Non-pigmented ciliary epithelial cell (primary cell): ENCODE measurements at places on chromosomes 7 and 10.

GRCh38 chr7:21193895-21194294, 234.0 kb upstream of the SP4 start:
- DNase-seq = no peak

GRCh38 chr10:36051500-36051991, 409.4 kb upstream of the FZD8 start:
- DNase-seq = no peak

DNA sequence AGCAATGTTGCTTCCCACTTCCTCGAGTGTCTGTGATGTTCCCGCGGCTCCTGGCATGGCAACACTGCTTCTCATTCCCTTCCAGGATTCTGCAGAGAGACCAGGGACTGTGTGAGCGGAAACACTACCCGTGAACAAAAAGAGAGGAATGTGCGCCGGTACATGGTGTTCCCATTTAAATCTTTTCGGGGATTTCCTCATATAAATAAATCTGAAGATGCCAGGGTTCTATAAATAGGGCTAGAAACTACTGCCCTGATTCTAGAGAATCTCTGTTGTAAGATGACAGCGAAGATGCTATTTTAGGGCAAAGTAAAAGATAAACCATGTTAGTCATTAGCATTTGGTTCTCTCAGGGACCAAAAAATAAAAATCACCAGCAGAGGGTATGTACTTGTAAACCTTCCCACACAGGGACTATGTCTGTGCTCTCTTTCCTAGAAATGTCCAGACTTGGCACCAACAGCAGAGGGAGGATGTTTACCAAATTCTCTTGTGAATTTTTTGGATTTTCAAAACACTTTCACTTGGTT, 92.2 kb upstream of the DDC start:
- DNase-seq = no peak

DNA sequence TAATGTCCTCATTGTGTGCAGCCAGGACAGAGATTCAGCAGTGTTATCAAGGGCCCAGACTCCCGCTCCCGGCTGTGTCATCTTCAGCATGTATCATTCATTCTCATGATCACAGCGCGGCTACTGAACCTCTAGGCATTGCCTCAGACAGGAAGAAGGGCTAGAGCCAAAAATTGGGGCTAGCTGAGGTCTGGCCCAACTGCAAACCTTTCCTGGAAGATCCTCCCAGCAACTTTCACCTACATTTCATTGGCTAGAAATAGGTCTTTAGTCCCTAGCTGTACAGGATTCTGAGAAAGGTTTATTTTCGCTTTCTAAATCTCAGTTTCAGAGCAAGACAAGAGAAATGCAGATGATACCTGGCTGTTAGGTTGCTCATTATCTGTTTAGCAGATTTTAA, 81.9 kb downstream of the CREM start:
- DNase-seq = no peak

GRCh38 chr10:89809766-89810165, 108.4 kb downstream of the KIF20B start:
- DNase-seq = no peak

DNA sequence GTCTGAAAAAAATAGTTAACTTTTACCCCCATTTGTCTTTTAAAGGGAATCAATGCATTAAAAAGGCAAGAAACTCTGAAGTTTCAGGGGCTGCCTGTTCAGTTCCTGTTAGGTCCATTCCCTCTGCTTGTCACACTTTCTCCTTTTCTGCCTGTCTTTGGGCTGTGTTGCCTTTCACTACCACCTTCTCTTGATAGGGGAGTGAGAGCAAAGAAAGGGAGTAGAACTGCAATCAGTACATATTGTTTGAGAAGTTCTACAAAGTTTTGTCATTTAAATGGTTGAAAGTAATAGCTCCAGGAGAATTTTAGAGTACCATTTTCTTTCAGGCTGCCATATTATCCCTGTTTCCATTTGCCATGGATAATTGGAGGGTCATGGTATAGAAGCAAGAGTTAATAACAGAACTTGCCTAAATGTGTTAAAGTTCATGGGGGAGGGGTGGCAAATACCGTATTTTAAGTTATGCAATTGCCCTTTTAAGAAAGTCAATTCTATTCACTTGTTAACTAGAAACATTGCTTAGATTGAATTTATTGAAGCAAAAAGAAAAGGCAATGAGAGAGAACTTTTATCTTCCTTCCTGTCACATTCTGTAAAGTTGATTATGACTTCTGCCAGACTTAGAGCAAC, 38.6 kb downstream of the MPLKIP start:
- DNase-seq = no peak

GRCh38 chr7:137371616-137372015, 28.1 kb upstream of the PTN start:
- DNase-seq = no peak

GRCh38 chr10:116098411-116099022, 174.5 kb downstream of the GFRA1 start:
- DNase-seq = no peak

GRCh38 chr7:27608776-27609495, 53.7 kb downstream of the HIBADH start:
- no peak for DNase-seq

DNA sequence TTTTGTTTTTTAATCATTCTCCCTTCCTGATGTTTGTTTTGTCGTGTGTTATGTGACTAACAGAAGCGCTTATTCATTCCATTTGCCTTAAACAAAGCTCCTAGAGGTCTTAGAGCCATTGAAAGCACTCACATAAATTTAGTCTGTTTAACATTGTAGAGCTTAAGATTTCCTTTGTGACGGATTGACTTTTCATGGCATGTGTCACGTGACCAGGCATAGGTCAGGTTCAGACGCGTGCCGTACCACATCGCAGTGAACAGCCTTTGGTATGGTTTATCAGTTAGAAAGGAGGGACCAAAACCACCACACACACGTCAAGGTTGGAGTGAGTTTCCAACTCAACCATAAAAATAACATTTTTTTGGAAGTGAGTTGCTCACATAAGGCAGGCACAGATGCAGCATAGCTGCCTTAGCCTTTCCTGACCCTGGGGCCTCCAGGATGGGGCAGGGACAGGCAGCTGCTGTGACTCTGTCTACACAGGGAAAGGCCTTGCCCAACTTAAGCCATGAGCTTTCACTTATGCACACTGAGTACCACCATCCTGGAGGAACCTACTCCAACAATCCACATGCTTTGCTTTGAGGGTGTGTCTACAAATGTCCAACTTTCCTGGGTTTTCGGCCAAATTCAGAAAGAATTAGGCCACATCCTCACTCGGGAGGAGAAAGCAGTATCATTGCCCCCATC, 55.5 kb downstream of the WDFY4 start:
- DNase-seq = no peak

- no peak for DNase-seq
These were observed 243.6 kb downstream of the SKIDA1 start for GRCh38 chr10:21281765-21282484.

DNA sequence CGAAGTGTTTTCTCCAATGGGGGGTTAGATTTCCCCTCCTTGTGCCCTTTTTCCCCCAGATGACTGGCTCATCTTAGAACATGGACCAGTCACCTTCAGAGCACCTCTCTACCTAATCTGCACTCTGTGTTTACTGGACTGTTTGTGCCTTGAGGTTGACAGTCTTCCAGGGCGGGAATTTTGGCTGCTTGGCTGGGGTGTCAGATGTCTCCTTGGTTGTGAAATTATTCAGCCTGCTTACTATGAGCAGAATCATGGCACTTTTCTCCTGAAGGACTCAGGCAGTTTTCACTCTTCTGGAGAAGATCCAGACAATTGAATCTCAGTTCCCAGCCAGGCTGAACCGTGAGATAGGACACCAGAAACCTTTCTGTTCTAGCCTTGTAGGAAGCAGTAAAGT, 60.3 kb upstream of the NFKB2 start:
- no peak for DNase-seq

DNA sequence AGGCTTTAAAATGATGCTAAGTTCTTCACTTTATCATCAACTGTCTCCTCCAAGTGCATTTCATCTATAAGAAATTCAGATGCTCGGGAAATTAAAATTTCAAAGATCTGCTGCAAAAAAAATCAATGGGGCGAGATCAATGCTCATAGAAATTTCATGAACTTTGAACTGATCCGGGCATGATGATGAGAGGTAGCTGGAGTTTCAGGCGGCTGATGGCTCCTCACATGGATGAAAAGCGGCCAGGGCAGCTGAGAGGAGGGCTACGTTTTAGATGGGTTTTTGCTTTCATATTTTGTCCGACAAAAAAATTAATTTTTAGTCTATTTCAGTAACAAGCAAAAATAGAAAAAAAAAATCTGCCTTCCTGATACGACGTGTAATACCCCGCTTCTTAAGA, 109.9 kb downstream of the EBF3 start:
- no peak for DNase-seq

DNA sequence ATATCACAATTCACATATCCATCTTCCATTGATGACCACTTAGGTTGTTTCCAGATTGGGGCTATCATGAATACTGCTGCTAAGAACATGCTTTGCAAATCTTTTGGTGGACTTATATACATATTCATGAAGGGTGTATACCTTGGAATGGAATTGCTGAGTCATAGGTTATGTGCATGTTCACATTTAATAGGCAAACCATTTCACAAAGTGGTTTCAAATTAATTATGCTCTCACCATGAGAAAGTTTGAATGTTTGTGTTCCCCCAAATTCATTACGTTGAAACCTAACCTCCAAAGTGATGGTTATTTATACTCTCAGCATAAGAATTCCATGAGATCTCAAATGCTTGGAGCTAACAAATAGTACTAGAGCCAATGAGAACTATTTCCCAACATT, 86.4 kb downstream of the VPS41 start:
- DNase-seq = no peak

- DNase-seq = no peak
These were observed 5.5 kb downstream of the CPA5 start for GRCh38 chr7:130349911-130350782.

- no peak for DNase-seq
These were observed 11.2 kb upstream of the C7orf33 start for GRCh38 chr7:148579366-148579765.

GRCh38 chr10:123966896-123967231, 75.3 kb upstream of the CPXM2 start:
- DNase-seq = no peak

DNA sequence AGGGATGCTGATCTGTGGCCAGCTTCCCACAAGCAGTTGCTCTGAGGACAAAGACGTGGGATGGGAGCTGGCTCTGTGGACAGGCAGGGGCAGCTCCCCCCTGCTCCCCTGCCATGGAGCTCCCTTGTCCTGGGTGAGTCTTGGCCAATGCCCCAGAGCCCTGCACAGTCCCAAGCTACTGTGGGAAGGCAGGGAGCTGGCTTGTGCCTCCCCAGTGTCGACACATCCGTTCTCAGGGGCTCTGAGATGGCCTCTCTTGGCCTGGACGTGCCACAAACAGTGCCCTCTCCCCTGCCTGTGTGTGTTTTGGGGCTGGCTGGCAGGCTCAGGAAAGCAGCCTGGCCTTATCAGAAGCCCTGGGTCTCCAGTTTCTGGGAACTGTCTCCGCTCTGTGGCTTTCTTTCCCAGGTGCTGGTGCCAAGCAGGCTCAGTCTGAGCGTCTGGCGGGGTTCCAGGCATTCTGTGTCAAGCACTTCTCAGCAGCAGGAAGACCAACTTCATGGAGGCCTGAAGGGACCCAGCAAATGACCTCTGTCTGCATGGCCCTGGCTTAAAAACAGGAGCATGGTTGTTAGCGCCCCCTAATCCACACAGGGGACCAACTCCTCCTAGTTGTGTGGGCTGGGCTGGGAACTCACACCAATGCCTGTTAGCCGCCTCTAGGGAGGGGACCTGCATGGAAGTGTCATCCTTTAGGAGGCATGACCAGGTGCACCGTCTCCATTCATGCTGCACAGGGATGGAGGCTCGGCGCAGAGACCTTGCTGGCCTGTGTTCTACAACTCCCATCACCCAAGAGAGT, 375.2 kb downstream of the RPS24 start:
- no peak for DNase-seq

DNA sequence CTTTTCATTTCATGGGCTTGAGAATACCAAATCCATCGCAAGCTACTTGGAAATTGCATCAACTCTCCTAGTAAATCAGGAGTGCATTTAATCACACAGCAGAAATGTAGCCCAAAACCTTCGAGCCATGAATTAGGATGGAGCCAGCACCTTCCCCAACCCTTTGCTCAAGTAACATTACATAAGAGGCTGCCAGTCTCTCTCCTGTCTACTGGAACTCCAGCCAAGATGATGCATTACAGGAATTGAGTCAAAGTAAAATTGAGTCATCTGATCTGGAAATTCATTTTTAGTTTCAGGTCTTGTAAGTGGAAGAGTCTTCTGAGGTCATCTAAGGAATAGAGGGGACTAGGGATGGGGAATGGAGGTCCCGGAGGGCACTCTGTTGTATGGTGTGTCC, 69.7 kb upstream of the FHIP2A start:
- no peak for DNase-seq

DNA sequence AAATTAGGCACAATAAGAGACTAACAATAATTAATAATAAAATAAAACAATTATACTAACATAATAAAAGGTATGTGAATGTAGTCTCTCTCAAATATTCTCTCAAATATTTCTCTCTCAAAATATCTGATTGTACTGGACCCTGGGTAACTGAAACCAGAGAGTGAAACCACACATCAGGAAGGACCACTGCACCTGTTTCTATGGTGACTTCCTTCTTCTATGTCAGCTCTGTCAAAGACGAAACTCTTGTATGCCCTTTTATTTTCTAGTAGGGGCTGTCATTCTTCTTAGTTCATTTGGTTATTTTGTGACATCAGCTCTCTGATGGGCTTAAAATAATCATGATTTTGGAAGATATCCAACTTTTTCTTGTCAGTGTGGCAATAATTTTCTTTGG, 428.0 kb upstream of the TPK1 start:
- no peak for DNase-seq

- no peak for DNase-seq
These were observed 1565.3 kb upstream of the LRRTM3 start for GRCh38 chr10:65360497-65360896.

GRCh38 chr10:131747251-131747650, 153.6 kb upstream of the PPP2R2D start:
- DNase-seq = no peak

DNA sequence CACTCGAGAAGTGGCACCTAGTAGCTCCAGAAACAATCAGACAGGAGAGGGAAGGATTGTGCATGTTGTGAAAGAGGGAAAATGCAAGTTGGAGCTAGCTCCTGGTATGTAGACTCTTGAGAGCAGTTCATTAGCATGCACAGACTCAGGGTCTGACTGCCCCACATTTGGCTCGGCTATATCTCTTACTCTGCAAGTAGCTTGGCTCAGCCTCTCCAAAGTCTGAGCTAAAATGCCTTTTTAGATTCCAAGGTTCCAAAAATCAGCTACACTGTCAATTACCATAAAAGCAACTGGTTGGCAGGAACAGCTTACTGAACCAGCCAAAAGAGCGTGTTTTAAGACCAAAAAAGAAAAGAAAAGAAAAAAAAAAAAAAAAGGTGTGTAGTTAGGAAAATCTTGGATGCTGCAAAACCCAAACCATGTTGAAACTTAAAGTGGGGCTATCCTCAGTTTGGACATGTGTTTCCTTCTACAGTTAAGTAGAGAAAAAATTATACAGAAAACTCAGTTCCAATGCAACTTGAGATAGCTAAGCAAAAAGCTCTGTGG, 65.5 kb downstream of the MKX start:
- no peak for DNase-seq

DNA sequence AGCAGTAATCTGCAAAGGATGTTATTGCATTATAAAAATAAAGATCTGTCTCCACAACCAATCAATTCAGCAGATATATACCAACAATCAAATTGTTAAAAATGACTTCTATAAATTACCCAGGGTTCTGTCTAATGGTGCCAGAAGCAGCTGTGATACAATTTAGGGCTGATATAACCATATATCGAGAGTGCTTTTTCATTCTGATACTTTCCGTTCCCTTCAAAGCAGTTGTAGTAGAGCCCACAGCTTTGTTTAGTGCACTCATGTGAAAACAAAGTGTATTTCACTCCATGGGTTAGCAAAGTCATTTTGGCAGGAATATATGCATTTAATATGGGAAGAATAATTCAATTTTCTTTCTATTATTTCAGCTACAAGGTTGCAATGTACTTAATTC, 83.1 kb upstream of the CHCHD3 start:
- DNase-seq = no peak
